ENCODE measurements at places on chromosomes 13 and 19.

GRCh38 chr19:53977991-53978731, 13.3 kb upstream of the CACNG6 start:
- DNase-seq = no peak

- no peak for DNase-seq
Observed at GRCh38 chr19:17950310-17951156, 16.4 kb upstream of the KCNN1 start.

GRCh38 chr13:66305961-66306617, 924.0 kb downstream of the PCDH9 start:
- DNase-seq = no peak

- DNase-seq = no peak
Observed at GRCh38 chr19:35119091-35119490, 3.5 kb downstream of the FXYD3 start.

DNA sequence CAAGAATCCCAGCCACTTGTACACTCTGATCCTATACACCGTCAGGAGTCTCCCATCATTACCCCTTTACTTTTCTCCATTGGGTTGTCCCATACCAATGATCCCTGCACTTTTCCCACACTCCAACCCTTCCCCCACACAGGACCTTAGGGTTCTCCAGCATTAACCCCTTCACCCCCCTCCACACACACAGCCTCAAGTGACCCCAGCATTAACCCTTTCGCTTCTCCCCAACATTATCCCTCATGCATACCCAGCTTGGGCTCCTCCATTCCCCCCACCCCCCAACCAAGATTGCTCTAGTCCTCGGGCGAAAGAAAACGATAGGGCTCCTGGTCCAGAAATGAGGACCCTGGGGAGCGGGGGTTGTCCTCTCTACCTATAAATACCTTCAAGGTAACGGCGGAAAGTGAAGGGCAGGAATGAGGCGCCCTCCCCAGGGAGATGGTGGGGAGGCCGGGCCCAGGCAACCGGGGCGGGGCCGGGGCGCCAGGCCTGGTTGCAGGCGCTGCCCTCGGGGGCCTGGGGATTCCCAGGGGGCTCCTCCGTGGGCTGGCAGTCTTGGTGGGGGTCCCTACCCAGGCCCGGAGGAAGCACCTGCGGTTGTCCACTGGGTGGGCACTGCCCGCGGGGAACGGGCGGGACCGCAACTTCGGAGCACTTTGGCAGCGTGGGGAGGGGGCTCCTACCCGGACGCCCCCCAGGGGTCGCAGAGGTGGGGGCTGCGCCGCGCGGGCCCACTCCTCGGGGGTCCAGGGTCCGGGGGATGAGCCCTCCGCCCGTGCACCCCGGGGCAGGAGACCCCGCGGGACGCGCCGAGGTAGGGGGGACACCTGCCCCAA, 757 bp downstream of the WIZ start:
- DNase-seq = no peak

DNA sequence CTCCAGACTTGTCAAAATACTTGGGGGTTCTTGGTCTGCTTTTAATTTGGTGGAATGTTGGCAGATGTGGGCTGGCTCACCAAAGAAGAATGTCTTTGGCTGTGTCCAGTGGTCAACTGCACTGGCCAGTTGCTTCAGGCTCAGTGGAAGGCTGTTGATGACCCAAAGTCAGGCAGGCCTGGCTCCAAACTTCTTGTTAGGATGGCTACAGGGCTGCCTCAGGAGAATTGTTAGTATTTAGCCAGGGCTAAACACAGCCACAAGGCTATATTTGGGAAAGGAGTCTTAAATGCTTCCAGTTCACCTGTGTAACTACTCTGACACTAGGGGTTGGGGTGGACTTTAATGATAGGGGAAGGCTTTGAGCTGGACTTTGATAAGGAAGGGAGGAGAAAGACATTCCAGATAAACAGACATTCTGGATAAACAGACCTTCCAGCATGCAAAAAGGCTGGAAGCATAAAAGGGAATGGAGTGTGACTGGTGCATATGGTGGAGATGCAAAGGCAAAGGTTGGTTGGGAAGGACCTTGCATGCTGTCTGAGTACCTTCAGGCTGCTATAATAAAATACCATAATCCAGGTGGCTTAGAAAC, 116.8 kb downstream of the FOXO1 start:
- no peak for DNase-seq

- DNase-seq = no peak
Observed at GRCh38 chr13:30806784-30807183, 71.4 kb downstream of the ALOX5AP start.

- DNase-seq = no peak
Observed at GRCh38 chr19:44055870-44056269, 4.0 kb downstream of the ZNF223 start.

- DNase-seq = no peak
Observed at GRCh38 chr13:26694609-26695359, 65.8 kb downstream of the GPR12 start.

DNA sequence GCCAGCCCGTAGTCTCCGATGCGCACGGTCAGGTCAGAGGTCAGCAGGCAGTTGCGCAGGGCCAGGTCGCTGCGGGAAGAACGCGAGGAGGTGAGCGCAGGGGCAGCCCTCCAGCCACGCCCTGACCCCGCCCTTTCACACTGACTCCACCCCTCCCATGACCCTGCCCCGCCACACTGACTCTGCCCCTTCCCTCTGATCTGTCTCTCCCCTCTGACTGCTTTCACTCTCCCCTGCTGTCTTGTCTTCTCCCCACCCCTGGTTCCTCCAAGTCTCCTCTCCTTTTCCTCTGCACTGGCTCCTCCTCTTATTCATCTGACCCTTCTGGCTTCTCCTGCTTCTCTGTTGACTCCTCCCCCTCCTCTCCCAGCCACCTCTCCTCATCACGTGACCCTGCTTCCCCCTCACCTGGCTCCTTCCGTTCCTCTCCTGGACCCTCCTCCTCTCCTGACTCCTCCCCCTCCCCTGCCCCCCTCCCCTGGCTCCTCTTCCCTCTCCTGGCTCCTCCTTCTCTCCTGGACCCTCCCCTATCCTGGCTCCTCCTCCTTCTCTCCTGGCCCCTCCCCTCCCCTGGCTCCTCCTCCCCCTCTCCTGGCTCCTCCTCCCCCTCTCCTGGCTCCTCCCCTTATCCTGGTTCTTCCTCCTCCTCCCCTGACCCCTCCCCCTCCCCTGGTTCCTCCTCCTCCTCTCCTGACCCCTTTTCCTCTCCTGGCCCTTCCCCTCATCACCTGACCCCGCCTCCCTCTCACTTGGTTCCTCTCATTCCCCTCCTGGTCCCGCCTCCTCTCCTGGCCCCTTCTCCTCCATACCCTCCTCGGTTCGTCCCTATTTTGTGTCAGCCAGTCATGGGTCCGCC, 9.9 kb downstream of the LMTK3 start:
- DNase-seq = peak; percentile 53

DNA sequence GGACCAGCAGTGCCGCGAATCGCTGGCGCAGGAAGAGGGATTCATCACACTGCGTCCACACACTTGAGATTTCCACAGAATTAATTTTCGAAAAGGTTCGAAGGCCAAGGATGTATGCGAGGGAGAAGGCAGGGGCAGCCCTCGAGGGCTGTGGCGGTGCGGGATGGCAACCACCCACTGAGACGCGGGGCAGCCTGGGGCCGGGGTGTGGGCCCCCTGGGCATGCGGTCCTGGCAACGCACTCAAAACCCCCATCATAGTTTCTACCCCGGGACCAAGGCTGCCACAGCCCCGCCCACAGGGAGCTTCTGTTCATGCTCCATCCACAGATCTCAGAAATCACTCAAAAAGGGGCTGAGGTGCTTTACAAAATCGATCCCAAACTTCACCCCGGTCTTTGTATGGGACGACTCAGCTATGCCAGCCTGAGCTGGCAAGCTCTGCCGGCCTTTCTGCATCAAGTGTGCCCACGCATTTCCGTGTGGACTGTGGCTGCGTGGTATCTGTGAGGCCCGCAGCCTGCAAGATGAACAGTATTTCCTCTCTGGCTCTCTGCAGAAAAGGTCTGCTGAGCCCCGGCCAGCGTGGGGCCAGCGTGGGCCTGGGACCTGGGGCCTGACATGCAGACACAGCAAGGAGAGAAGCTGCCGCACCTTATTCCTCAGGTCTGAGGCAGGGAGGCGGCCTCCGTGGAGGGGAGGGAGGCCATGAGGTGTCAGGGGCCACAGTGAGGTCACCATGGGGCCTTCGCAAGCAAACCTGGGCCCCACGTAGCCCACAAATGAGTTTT, 19.2 kb downstream of the ZNF787 start:
- no peak for DNase-seq

- DNase-seq = no peak
Observed at GRCh38 chr19:39197808-39198207, 1.0 kb downstream of the NCCRP1 start.
